ENCODE measurements at places on chromosomes 1 and 21.

DNA sequence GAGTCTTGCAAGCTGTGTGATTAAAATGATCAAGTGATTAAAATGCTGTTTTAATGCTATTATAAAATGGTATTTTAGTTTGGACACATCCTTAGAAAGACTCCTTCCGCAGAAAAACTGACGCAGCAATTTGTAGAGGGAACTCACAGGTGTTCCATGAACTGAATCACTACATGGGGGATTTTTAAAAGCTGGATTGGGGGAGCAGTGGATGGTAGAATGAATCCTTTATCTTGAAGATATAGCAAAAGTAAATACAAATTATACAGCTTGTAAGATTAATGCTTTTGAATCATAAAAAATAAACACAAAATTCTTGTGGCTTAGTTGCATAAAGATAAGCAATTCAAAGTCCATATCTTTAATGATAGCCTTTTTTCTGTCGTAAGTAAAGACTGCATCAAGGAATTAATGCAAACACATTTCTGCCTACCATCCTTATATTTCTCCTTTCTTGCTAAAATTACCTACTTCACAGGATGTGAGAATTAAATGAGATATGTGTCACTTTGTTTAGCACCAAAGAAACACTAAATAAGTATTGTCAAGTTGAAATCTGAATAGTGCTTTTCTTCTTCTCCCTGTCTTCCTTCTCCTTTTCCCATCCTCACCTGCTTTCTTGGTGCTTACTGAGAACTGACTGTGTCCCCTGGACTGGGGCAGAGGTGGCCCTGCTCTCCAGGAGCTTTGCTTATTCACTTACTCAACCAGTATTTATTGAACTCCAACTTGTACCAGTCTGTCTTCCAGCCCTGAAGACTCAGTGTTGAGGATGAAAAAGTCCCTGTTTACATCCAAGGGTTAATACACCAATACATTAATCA is 61.5 kb upstream of the F3 start:
- no peak for DNase-seq

GRCh38 chr1:224447251-224447650 is 12.7 kb upstream of the WDR26 start:
- no peak for DNase-seq

DNA sequence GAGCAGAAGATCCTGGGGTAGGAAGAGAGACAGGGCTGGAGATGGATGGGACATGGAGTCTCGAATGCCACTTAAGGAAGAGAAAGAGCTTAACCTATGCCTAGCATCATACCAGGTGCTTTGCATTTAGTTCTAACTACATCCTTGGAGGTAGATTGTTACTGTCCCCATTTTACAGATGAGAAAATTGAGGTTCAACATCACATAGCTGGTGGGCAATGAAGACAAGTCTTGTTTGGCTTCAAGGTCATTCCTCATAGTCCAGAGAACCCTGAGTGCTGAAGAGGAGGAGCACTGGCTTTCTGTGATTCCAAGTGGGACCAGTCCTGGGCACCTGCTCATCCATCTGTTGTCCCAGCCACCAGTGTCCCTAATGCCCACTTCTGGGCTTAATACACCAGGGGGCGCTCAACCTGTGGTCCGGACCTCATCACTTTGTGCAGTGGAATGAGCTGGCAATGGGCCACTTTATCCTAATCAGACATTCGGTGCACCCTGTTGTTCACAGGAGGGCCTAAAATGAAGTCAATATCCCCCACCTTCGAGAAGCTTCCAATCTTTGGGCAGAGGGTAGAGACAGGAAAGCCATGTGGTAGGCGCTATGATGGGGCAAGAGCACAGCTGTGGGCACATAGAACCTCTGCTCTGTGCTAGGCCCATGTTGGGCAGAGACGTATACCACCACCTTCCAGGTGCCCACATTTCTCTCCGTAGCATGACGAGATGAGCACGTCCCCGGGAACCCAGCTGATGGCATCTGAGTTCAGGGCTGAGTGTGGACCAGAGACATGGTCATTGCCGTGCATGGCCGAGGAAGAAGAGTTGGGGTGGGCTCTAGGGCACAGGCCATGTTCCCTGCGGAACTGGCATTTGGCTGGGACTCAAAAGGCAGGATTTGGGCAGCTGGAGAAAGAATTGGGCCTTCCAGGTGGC is 9.2 kb downstream of the RPS6KA1 start:
- peak; percentile 21 for DNase-seq

DNA sequence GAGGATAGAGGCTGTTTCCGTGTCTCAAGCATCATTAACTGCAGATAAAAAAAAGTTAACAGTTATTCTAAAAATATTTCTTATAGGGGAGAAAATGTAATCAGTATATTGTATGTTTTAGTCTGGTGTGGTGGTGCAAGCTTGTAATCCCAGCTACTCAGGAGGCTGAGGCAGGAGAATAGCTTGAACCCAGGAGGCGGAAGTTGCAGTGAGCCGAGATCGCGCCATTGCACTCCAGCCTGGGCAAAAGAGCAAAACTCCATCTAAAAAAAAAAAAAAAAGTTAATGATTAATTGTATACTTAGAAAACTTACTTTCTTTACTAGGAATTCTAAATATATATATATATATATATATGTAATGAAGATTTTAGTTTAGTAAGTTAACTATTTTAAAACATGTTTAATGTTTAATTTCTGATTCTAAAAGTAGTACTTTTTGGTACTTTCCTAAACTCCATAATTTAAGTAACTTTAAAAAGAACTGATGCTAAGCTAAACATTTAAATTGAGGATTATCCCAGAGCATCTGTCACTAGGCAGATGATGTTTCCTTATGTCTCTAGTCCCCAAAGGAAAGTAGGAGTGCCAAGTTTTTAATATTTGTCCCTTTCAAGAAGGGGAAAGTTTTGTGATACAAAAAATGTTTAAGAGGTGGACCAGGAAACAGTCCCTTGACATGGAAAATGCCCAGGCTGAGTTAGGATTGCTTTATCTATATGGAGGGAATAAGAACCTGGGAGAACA is 66.3 kb downstream of the DYRK1A start:
- no peak for DNase-seq

DNA sequence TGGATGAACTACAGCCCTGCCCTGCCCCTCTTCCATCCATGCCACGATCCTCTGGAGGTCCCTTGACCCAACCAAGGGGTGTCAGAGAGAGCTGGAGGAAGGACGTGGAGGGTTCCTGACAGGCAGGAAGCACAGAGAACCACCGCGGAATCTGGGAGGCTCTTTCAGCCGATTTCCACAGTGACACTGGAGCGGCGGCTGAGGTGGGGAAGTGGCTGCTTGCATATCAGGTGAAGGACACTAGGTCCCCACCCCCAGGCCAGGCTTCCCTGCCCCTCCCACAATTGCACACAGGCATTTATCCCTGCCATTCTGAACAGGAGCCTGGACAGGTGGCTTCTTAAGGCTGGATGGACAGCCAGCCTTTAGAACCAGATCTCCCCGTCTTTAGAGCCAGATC is 17.5 kb downstream of the LRRC71 start:
- no peak for DNase-seq

DNA sequence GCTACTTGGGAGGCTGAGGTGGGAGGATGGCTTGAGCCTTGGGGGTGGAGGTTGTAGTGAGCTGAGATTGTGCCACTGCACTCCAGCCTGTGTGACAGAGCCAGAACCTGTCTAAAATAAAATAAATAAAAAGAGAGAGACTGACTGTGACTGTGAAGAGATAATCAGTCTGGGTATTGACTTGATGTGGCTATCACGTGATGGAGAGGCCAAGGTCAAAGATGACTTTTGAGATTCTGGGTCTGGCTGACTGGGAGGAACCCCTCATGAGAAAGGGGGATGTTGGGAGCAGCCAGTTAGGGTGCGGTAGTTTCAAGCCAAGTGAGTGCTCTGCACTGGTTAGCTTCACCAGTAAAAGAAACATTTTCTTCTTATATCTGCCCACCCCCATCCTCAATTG is 66.8 kb downstream of the CDC14A start:
- DNase-seq = no peak

GRCh38 chr1:151158326-151158725 is 1.9 kb downstream of the TNFAIP8L2 start:
- no peak for DNase-seq

DNA sequence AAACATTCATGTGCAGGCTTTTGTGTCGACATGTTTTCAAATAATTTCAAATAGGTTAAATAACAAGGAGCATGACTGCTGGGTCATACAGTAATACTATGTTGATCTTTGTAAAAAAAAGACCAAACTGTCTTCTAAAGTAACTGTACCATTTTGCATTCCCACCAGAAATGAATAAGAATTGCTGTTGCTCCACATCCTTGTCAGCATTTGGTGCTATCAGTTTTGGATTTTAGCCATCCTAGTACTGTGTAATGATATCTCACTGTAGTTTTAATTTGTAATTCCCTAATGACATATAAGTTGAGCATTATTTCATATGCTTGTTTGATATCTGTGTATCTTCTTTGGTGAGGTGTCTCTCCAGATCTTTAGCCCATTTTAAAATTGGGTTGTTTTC is 11.6 kb downstream of the UROD start:
- no peak for DNase-seq

Measured in activated CD8-positive, alpha-beta memory T cell treated with anti-CD3 and anti-CD28 coated beads for 1 hour (primary cell).